ENCODE measurements at places on chromosomes 3 and 15.

DNA sequence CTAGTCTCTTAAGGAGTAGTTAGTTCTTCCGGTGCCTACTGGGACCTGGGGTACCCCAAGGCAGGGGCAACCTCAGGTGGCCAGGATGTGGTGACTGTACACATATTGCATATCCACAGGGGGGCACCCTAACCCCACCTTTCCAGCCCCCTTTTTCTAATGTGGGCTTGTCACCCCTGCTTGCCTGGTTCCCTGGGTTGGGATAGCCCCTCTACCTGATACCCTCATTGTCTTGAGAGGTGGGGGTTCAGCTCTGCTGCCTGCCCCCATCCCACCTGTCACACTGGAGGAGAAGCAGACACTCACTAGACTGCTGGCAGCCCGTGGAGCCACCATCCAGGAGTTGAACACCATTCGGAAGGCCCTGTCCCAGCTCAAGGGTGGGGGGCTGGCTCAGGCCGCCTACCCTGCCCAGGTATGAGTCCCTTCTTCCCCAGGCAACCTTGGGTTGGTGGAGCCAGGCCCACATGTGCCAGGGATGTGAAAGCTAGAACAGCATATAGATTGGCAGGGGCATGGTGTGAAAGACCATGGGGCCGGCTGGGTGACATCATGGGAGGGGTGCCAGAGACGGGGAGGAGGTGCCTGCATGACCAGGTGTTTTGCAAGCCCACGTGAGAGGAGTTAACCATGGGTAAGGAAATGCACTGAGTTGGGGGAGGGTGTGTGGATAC is 4.0 kb downstream of the GLYCTK start:
- DNase-seq, result no peak

- no peak for DNase-seq
Measured at GRCh38 chr3:176904506-176904905, 292.8 kb downstream of the TBL1XR1 start.

GRCh38 chr3:32662647-32663046 is 22.3 kb upstream of the CNOT10 start:
- DNase-seq, result no peak

- DNase-seq, result no peak
Measured at GRCh38 chr3:134609821-134610431, 40.9 kb downstream of the KY start.

DNA sequence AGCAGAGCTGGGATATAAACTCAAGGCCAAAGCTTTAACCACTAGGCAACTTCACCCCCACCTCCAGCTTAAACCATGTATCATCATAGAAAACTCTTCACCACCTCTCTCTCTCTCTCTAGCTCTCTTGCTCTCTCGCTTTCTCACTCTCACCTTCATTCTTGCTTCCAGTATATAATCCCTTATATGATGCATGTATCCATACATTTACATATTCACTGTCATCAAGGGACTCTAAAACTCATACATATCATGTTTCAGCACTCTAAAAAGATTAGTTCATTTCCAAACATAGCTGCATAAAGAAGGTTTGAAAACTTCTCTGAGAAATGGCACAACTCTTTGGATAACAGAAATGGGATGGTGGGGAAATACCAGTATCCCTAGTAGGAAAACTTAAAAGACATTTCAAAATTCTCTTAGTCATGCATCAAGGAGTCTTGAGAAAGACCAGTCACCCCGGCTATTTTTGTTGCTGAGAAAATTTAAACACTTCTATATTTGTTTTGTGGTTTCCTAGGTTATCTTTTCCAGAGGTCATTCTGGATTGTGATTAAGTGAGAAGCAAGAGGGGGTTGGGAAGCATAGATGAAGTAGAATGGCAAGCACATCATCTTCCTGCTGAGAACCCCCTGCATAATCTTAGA is 447.8 kb upstream of the THBS1 start:
- no peak for DNase-seq

DNA sequence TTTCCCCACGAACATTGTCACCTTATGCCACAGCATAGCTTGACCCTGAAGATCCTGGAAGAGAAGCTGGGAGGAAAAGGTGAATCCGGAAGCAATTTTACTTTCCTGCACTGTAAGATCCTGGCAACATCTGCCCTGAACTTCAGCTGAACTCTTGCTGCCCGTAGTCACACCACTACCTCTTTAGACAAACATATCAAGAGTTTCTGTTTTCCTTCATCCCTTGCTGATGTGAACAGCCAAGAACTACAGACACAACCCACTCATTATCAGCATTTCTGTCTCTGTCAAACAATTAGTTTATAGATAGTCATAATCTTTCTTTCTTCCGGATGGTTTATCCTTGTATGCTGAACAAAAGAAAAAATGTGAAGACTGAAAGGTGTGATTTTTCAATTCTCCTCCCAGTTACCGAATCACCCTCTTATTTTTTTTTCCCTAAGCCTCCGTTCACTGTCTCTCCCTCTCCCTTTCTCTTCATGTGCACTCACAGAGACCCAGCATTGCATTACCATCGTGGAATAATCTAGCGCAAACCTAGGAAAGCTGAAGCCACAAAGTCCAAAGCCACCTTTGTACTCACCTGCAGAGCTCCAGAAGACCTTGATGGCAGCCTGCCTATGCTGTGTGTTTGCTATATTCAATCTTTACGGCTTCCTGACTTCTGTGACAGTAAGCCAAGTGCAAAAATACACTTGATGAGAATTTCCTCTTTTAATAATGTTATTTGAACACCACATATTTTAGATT is 229.2 kb downstream of the CDIN1 start:
- no peak for DNase-seq
